ENCODE measurements at places on chromosomes 16 and 17.

DNA sequence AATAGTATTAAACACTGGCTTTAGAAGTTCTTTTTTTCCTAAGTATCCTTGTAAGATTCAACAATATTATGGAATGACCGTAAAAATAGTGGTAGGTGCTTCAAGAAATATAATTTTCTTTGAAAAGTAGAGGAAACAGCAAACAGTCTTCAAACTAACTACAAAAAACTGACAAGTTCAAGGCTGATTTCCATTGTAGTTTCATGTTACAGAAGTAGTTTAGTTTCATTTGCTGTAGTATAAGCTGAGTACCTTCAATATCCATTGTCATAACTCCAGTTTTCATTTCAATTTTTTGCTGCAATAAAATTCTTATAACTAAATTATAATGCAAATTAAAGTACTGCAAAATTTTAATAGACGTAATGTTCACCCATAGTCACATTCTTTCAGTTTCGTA, 19.3 kb downstream of the PHKB start:
- DNase-seq, result no peak

- peak; percentile 75 for DNase-seq
These were observed 26.0 kb downstream of the COPZ2 start for GRCh38 chr17:48011405-48012150.

GRCh38 chr16:76175718-76176117, 101.5 kb upstream of the CNTNAP4 start:
- DNase-seq, result no peak

GRCh38 chr17:54785643-54786268, 114.9 kb upstream of the TOM1L1 start:
- no peak for DNase-seq

DNA sequence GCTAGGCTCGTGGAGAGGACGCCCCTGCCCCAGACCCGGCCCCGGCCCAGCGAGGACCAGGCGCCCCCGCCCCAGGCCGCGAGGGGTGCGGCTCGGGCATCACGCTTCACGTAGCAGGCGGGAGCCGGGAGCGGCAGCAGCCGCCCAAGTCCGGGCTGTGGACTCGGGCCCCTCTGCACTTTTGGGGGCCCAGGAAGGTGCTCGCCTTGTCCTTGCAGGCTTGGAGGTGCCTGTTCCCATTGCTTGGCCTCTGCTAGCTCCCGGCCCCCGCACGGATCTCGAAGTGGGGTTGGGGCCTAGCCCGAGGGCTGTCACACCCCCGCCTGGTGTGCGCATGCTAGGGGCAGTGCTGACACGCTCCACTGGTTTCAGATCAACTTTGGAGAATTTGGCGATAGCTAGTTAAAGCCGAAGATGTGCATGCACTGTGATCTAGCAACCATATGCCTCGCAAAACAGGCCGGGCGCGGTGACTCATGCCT, 55.7 kb downstream of the WSB1 start:
- DNase-seq, result no peak

DNA sequence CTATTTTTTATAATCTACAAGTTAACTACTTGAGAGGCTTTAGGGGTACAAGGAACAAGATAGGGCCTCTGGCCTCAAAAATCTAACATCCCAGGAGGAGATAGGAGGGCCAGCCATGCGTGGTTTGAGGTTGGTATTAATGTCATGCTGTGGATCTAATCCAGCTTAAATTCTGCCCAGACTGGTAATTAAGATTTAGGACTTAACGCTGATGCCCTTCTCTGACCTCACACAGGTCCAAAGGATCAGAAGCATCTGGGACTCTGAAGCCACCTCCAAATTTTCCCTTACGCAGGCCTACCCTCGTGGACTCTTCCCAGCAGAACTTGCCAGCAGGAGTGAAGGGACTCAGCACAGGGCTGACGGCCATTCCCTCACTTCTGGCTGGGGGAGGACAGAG, 15.1 kb downstream of the SLC6A4 start:
- no peak for DNase-seq

DNA sequence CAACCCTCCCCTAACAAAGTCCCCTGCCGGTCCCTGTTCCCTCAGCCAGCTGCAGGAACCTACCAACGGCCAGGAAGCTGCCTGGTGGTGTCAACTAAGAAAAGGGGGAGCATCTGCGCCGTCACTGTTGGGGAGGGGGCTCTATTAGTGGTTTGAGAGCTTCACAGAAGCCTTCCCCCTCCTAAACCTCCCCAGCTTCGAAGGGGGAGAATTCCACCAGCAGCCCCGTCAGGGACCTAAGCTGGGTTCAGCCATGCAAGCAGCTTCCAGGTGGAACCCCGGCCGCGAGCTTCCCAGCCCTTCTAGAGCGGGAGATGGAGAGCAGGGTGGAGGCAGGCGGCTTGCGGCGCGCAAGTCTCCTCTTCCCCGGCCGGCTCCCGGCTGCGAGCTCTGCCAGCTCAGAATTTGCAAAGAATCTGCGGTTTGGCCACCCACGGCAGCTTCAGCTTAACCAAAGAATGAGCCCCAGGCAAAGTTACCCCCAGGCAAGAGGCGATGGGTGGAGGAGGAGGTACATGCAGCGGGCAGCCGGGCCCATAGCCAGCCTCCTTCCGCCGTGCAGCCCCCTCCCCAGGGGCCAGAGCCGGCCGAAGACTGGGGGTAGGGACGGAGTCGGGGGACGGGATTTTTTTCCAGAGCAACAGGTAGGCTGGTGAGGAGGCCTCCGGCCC, 33.7 kb downstream of the DDX19A start:
- DNase-seq, result peak; percentile 34

DNA sequence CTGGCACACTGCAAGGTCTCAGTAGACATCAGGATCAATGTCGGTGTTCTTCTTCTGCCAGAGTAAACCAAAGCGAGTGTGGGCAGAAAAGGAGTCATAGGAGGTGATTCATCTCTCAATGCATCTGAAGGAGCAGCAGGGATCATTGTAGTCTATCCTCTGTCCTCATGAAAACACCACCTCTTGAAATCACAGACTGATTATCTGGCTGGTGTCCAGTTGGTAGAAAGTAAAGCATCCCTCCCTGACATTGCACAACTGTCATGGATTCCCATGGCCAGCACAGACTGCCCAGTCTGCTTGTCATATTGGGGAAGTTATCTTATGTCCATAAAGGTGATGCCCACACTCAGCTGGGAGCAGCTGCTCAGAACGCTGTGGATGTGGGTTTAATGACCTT, 74.1 kb downstream of the ABCC12 start:
- no peak for DNase-seq

Measured in Kasumi-1 (cell line).